ENCODE measurements at places on chromosomes 6 and 20. TPM values are rescaled to one million over a fixed set of nuclear protein-coding genes. Genes with fewer than 3 reads are reported as not detected.

The WFDC5 gene
- not detected for total RNA-seq

The PTCHD4 gene
- total RNA-seq, result 8.5 TPM

The ZCCHC3 gene
- total RNA-seq, result 40.5 TPM

DNA sequence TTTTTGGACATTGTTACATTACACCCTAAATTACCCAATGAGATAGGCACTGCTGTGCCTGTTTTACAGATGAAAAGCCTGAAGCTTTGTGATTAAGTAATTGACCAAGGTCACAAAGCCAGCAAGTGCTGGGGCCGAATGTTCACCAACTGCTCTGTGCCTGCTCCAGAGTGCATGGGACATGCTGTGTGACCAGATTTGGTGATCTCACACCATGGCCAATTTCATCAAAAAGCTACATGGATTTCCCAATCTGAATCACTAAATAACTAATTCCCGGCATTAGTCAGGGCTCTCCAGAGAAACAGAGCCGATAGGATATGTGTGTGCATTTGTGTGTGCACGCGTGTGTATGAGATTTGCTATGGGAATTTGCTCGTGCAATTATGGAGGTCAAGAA is 228.3 kb upstream of the ECI2 start:
- no peak for DNase-seq

The PERP gene
- total RNA-seq, result 55.6 TPM

All from mesothelial cell of epicardium (in vitro differentiated cells).